ENCODE measurements at places on chromosomes 4 and X. TPM values are rescaled to one million over a fixed set of nuclear protein-coding genes. Genes with fewer than 3 reads are reported as not detected.

DNA sequence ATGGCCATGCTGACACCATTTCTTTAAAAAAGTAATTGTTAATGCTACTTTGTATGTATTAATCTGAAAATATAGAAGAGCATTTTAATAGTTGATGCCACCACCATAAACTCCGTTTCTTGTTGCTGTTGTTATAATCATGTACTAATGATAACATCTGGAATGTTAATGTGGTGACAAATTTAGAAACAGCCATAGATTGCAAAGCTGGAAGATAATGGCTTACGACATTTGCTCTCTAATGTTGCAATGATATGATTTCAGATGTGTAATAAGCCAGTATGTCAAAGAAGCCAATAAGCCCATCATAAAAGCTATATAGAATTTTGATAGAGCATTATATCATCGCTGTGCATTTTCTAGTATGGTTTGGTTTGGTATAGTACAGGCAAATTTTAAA lies 579.4 kb upstream of the ZFP42 start:
- no peak for DNase-seq

DNA sequence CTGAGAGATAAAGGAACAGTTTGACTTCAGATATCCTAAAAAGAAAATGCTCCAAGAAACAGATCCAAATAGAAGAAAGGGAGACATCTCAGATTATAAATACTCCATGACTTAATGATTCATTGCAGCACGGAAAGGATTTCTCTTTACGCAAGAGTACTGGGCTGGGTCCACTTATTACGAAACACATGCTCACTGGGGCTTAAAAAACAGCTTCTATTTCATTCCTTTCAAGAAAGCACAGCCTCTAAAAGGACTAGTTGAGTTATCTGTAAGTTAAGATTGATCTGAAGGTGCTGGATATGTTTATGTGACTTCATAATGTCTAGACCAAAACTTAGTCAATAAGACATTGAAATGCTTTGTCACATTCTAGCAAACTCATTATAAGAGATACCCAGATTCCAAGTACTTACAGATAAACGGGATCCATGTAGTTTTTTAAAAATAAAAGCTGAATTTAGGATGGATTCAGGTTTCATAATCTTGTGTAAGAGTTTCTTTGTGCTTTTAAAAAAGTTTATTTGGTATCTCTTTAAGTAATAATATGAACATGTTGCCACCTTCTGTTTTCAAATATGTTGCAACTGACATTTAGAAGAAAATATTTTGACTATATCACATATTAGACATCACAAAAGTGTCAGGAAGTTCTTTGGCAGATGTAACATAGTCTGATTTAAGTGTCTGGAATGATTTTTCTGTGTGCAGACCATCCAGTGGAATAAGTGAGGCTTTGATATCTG lies 109.5 kb upstream of the MYOZ2 start:
- peak; percentile 60 for DNase-seq

DNA sequence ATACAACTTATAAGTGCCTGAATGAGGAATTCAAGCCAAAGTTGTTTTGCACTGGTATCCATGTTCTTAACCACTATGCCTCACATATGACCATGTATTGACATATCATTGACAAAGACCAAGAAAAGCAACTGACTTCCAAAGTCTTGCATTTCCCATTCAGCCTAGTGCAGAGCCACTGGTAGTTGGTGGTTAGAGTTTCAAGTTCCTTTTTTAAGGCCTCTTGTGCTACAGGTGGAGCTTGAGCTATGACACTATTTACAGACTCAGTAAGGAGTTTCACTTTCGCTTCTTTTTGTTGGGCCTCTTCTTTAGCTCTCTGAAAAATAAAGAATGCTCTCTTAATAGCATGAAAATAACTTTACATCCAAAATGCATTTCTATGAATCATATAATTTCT lies 763.0 kb downstream of the DMD start:
- no peak for DNase-seq

DNA sequence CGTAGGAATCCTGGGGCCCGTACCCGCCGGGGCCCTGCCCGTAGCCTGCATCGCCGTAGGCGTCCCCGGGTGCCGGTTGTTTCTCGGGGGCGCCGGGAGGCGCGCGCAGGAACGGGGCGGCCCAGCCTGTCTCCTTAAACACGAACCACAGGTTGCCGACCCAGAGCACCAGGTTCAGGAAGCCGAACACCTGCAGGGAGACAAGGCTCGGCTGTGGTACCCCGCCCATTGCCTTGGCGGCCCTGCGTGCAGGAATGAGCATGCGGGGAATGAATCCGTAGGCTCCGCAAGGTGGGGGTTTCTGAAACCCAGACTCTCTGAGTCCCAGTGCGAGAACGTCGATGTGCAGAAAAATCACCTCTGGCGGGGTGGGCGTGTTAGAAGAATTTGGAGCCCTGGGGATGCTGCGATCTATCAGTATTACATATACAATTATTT lies 5.4 kb upstream of the PRICKLE3 start:
- DNase-seq, result peak; percentile 41

DNA sequence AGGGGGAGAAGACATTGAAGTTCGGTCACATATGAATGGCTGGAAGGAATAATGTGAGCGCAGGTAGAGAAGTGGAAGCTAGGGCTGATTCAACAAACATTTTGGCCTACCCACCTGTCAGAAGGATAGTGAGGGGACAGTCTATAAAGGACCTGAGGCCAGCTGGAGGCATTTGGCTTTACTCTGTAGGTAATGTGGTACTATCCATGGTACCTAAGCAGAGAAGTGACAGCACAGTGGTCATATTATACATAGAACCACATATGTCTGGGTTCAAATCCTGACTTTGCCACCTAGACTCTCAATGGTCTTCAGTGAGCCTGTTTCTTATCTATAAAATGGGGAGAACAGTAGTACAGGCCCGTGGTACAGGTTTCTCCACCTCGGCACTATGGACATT lies 257.1 kb downstream of the EVC2 start:
- no peak for DNase-seq

DNA sequence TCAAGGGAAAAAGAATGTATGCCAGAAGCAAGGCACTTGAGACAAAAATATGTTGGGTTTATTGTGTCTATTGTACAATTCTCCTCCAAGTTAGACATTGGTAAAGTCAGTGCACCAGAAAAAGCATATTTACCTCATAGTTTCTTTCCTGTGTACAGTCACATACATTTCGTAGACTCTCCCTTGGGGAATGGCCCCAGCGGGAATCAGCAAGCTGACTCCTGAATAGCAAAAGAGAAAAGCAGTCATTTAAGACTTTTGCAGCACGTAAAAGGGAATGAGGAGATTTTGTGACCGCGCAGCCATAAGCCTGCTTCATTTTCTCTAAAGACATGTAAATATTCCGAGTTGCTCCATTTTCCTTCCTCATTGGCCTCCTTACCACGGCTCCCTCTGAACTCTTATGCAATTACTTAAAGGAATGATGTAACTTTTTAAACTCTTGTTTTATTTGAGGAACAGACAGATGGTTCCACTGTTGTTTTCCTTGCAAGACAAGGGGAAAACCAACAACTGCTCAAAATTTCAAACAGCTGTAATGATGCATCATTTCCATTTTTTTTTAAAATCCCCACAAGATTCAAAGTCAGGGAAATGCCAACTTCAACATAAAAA lies 332.7 kb downstream of the UNC5C start:
- peak; percentile 68 for DNase-seq

DNA sequence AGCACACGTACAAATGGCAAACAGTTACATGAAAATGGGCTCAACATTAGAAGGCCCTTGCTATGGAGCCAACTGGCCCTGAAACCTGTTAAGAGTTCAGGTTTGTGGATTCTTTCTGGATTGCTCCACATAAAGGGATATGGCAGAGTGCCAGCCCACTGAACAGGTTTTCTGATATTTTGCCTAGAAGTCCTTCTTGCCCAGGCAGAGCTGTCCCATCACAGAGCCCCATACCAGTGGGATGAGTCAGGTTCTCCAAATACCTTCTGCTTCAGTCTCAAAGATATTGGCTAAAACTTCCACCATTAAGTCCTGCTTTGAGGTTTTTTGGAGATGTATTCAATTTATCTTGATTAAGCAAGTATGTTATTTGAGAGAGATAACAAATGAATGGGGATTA lies 146.8 kb upstream of the IL1RAPL2 start:
- DNase-seq, result no peak

- DNase-seq, result no peak
Observed at GRCh38 chr4:126752126-126752525, 880.6 kb upstream of the INTU start.

GRCh38 chrX:15107367-15107988 lies 162.4 kb downstream of the ASB9 start:
- peak; percentile 11 for DNase-seq

DNA sequence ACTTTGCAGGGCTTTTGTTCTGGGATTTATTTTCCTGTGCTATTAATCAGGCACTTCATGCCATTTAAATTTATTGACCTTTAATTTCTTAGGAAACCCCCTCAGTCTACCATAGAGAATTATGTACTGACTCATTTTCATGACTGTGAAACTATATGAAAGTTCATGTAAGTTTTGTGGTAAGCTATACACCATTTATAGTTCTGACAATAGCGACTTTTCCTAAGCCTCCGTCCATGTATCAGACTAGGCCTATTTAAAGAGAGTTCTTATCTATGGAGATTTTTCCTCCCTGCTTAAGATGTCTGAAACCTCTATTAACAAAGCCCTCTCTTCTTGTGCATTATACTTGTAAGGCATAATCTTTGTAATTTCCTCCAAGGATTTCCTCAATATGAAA lies 111.6 kb downstream of the AFF2 start:
- no peak for DNase-seq

DNA sequence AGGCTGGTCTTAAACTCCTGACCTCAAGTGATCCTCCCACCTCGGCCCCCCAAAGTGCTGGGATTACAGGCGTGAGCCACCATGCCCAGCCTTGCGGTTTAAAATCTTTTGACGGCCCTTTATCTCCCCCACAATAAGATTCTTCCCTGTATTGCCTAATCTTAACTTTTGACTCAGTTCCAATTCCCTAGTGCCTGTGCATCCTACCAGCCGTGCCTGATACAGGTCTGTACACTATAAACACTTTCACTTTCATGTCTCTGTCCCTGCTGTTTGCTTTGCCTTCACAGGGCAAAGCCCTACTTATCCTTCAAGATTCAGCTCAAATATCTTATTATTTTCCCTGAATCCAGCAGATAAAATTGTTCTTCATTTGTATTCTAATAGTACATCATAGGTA lies 74.6 kb downstream of the WDR44 start:
- DNase-seq, result peak; percentile 45

DNA sequence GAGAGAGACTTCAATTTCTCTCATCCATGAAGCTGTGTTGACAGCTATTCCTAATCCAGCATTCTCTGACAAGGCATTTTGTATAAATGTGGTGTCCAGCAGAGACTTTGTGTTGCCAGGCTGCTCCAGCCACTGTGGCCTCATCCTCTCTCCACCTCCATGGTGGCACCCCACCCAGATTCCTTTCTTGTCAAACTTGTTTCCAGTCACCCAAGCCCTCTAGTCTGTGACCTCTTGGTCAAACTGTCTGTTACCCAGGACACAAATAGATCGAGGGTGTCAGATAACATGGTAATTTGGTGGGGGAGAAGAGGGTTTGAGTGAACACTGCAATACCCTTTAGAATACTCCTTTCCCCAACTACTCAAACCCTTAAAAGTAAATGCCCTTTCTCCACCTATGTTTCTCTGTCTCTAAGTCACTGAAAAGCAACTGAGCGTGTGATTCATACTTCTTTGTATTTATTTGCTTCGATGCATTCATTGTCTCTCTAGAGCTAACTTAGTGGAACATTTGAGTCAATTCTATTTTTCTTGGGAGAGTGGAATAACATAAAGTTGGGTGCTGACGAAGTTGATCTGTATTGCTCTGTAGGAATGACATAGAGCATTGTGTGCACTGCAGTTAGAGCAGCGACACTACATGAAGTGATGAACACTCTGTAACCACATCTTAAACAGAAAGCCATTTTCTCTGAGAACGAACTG lies 13.7 kb downstream of the PITX2 start:
- DNase-seq, result no peak

GRCh38 chr4:159725571-159725970 lies 622.7 kb downstream of the RAPGEF2 start:
- no peak for DNase-seq

DNA sequence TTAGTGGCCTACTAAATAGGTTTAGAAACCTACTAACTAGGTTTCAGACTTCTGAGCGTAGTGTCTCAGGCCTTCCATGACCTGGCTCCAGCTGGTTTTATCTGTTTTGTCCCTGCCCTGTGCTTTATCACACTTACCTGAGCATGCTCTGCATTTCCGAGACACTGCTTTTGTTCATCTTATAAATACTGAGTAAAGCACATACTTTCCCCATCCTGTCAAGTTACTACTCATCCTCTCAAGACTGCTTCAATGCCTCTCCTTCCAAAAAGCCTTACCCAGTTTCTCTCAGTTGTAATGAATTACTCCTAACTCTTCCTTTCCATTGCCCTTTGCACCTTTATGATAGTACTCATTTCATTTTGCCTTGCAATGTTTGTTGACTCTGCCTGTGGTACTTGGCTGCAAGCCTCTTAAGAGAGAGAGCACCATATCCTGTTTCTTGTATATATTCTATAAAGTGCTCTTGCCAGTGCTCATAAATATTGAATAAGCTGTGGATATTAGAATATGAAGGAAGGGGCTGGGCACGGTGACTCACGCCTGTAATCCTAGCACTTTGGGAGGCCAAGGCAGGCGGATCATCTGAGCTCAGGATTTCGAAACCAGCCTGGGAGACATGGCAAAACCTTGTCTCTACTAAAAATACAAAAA lies 34.4 kb downstream of the SLAIN2 start:
- DNase-seq, result peak; percentile 91

DNA sequence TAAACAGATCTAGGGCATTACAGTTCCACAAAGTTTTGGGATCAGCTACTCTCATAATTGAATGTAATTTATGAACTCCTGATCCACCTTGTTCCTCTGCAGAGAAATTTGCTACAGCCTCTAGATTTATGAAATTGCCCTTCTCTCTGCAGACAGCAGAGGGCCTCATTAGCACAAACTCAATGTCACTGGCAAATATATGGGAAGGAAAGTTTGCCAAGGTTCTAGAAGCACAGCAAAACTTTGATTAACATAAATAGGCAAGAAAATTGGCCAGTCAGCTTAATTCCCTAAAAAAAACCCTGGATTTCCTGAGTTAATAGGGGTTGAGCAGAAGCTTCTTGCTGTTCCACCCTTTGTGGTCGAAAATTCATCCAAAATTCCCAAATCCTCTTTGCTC lies 31.5 kb downstream of the PRPS1 start:
- DNase-seq, result peak; percentile 62

GRCh38 chr4:70225824-70226223 lies at the start of gene FDCSP:
FDCSP (plus strand) TSS chr4:70226124; CDS start chr4:70231195, 5,071 bp downstream.
- no peak for DNase-seq

DNA sequence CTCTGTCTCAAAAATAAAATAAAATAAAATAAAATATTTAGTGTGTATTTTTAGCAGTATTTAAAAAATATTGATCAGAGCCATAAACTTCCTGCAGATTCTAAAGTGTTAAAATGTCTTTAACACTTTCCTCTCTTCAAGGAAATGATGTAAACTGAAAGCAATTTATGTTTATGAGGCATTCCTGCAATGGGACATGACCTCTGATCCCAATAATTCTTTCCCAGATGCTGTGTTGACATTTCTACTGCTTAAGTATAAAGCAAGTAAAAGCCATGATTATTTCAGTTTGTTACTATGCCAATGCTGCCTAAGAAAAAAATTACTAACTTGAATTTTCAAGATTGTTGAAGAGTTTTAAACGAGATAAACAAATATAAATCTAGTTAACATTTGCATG lies 29.0 kb downstream of the COQ2 start:
- peak; percentile 65 for DNase-seq

GRCh38 chrX:115499112-115499805 lies 61.7 kb upstream of the PLS3 start:
- no peak for DNase-seq

FAM53A gene
- 3.1 TPM for total RNA-seq

INTU gene
- total RNA-seq, result 11.2 TPM

CT55 gene
- total RNA-seq, result not detected

THAP6 gene
- 11.4 TPM for total RNA-seq

GAGE13 gene
- not detected for total RNA-seq

KIAA1210 gene
- total RNA-seq, result not detected

All from A673 (cell line).